CD4-positive, alpha-beta T cell treated with Interleukin-6 at 100 ng/mL for 8 hours (primary cell): ENCODE measurements at places on chromosomes 5 and 9.

- no peak for DNase-seq
Observed at GRCh38 chr5:1760656-1761452, 38.8 kb downstream of the MRPL36 start.

DNA sequence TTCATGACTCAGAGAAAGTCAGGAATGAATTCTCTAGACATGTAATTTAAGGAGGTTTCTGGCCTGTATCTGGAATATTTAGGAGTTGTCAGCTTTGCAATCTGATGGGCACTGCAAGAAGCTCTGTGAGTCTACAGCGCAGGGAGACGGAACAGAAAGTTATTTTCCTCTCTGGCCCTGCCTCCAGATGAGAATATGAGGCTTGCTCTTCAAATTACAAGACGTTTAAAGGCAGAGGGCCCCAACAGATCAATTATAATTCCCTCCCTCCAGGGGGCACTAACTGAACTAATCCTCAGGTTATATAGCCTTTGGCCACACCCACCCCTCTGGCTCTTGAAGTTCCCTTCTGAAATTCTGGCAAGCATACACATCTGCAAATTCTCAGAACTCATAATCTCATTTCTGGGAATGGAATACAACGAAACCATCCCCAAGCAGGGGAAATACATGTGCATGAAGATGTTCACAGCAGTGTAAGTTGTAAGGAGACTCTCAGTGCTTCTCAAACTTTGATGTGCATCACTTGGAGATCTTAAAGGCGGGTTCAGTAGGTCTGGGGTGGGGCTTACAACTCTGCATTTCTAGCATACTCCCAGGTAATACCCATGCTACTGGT, 307.6 kb downstream of the CWC27 start:
- peak; percentile 58 for DNase-seq

GRCh38 chr9:85009251-85009650, 339.7 kb downstream of the NTRK2 start:
- no peak for DNase-seq

- no peak for DNase-seq
Observed at GRCh38 chr5:1657161-1657741, 133.5 kb upstream of the LPCAT1 start.

GRCh38 chr5:95725937-95726810, 5.0 kb upstream of the RHOBTB3 start:
- DNase-seq = no peak

- DNase-seq = no peak
Observed at GRCh38 chr5:179867476-179867875, 8.9 kb upstream of the MRNIP start.
